ENCODE measurements at places on chromosomes 13 and 19.

GRCh38 chr13:63381078-63381859 is 1965.6 kb upstream of the PCDH20 start:
- no peak for DNase-seq

DNA sequence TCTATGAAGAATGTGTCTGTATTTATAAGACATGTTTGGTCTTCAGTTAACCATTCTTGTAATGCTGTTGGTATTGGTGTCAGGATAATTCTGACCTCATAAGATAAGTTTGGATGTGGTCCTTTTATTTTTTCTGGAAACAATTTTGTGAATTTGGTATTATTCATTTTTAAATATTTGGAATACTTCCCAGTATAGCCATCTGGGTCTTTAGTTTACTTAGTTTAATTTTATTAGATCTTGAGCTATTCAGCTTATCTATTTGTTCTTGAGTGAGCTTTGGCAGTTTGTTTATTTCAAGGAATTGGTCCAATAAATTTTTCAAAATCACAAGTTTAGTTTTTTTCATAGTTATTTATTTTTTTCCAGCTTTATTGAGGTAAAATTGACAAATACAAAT is 335.4 kb upstream of the PCDH20 start:
- no peak for DNase-seq

GRCh38 chr13:43487461-43487860 is 299.3 kb downstream of the ENOX1 start:
- DNase-seq, result no peak

GRCh38 chr19:4018140-4018613 is 10.6 kb downstream of the PIAS4 start:
- DNase-seq, result no peak

- no peak for DNase-seq
Observed at GRCh38 chr19:35514282-35514809, 897 bp upstream of the DMKN start.

DNA sequence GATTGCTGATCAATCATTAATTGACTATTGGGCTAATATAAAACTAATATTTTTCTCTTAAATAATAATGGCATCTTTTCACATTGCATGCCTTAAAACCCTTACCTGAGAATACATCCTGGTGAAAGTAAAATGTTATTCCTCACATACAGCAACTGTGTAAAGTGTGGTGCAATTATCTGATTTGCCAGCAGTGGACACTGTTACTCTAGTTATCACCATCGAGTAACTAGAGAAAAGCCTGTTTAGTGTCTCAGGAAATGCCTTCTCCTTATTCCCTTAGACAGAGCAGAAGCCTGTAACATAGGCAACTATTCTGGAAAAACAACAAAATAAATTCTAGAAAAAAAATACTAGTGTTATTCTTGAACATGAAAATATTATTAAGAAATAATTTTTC is 459.8 kb downstream of the FGF14 start:
- no peak for DNase-seq

GRCh38 chr13:45331692-45332035 is 9.3 kb downstream of the TPT1 start:
- DNase-seq, result no peak

GRCh38 chr19:58021541-58022282 is 12.1 kb upstream of the ZSCAN1 start:
- no peak for DNase-seq

DNA sequence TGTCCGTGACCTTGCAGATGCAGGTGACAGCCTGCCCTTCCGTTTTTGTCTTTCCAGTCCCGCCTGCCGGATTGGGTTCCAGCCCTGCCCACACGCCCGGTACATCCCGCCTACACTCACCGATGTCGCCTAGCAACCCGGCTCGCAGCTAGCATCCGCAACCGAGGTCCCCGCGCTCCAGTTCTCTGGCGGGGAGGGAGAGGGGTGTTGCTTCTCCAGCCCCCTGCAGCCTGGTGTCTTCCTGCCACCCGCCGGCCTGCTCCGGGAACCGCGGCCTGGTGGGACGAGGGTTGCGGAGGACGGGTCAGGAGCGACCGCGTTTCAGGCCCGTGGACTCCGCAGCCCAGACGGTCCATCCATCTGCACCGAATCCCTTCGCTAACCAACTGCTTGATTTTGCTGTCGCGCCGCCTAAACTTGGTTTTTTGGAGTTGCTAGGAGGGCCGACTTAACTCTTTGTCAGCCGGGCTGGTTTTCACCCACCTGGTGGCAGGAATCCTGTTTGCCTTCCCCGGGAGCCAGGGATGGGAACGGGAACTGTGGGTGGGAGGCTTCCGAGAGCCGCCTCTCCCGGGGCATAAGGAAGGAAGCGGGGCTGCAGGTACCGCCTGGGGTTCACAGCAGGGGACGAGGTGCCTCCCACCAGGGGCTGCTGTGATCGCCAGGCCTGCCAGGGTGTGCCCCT is 15.4 kb upstream of the MATK start:
- peak; percentile 32 for DNase-seq

DNA sequence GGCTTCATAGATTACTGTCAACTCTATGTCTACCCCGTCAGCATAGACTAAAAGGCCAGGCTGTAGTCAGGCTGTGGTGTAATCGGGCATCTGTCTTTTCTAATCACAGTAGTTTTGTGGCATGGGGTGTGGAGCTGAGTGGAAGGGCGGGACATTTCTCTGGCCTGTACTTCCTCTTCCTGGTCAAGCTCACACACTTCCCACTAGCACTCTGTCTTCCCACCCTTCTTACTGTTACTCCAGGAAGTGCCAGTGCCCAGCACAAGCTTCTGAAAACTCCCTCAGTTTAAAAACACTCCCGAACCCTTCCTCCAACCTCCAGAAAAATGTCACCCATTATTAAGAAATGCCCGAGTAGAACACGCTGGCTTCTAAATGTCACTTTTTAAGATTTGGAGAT is 229.8 kb downstream of the KLF5 start:
- no peak for DNase-seq

GRCh38 chr19:2462635-2463421 is 6.1 kb upstream of the LMNB2 start:
- no peak for DNase-seq

- no peak for DNase-seq
Observed at GRCh38 chr13:35630551-35631275, 154.2 kb upstream of the MAB21L1 start.

- no peak for DNase-seq
Observed at GRCh38 chr13:89862691-89863036, 1484.8 kb upstream of the MIR17HG start.

GRCh38 chr19:3033595-3034405 is 4.7 kb upstream of the TLE2 start:
- DNase-seq, result no peak

- no peak for DNase-seq
Observed at GRCh38 chr13:74117207-74117705, 16.9 kb downstream of the KLF12 start.

GRCh38 chr13:106850973-106851650 is 283.2 kb upstream of the ARGLU1 start:
- no peak for DNase-seq

DNA sequence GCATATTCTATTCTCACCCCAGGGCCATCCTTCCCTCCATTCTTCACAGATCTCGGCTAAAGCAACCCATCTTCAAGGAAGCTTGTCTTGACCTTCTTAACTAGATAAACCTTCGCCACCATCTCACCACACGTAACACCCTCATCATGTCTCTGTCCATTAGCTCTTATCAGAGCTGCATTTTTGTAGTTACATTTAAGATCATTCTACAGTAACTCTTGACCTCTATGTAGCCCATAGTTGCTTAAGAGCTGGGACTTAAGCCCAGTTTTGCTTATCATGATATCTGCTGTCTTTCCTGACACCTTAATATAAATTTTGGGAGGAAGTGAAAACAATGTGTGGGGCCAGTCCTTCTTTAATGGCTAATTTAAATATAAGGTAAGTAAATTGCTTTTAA is 345.1 kb downstream of the MTUS2 start:
- no peak for DNase-seq

- no peak for DNase-seq
Observed at GRCh38 chr13:65347420-65348030, 1882.6 kb downstream of the PCDH9 start.

- DNase-seq, result no peak
Observed at GRCh38 chr13:77379508-77379907, 52.6 kb upstream of the MYCBP2 start.

DNA sequence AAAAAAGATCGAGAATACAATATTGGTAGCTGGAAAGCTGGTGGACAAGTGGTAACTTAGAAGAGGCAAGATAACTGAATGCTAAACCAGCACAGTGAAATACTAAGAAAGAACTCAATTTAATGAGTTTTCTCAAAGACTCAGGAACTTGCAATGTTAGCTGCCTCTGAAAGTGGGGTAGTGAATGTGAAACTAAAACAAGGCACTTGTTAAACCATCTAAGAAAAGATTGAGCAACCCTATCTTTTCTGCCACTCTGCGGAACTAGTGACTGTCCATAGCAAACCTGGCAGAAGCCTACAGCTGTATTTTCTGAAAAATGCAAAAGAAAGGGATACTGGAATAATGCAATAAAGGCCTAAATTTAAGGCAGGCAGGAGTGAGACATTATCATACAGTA is 1574.4 kb upstream of the PRR20A start:
- no peak for DNase-seq

DNA sequence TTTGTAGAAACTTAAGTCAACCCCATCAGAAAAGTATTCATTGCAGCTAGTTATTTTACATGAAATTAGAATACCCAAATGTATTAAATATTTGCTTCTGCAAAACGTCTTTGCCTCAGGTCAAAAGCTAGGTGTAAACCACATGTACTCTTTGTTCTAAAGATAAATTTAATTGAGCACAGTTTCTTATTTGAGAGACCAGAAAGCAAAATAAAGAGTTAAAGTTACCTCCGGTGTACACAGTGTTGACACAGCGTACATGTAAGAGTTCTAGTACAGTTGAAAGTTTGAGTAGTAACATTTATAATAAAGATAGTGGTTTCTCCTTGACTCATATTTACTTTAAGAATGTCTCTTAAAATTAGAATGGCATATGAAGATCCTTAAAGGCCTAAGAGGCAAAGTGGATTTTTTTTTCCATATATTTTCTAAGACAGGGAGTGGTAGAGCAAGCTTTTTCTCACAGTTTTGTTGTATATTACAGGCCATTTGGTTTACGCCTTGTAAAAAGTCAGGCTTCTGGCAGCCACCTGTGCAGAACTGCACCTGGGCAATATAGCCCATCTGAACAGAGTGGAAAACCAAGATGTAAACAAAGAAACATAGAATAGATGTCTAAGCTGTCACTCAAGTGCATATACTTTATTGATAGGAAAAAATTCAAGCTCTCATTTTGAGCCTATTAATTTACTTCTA is 2.9 kb downstream of the LRCH1 start:
- DNase-seq, result no peak
